ENCODE measurements at places on chromosomes 5 and 9. TPM values are rescaled to one million over a fixed set of nuclear protein-coding genes. Genes with fewer than 3 reads are reported as not detected.

DNA sequence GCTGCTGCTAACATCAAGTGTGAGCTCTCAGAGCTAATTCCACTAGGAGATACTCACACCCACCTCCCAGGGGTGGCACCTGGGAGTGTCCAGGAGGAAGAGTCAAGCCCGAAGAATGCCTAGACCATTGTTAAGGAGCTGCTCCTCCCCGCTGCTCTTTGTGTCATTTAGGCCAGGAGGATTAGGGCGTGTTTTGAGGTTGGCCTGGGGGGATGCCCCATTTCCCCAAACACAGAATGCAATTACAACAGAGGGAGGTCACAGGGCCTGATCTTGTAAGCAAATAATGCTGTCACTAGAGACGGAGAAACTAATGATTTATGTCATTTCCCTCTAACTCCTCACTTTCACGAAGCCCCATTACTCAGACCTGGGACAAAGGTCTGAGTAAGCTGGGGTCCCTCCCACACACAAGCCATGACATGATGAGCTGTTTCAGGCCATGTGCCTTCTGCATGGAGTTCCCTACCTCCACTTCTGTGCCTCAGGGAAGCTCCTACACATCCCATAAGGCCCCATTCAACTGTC lies 312.5 kb downstream of the ACTL7B start:
- no peak for DNase-seq

DNA sequence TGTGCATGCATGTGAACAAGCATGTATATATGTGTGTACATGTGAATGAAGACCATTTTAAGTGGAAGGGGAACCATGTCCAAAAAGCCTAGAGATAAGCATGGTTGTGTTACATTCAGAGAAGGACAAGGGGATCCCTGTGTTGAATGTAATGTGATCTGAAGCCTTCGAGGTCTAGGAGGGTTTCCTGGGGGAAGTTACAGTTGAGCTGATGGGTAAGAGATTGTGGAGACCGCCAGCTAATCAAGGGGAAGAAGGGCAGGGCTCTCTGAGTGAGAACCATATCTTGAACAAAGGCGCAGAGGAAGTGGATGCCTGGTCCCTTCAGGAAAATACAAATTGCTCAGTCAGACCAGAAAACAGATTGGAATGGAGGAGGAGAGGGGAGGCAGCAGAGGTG lies 45.5 kb upstream of the TNFSF15 start:
- no peak for DNase-seq

The CNOT8 gene
- total RNA-seq: 47.7 TPM

DNA sequence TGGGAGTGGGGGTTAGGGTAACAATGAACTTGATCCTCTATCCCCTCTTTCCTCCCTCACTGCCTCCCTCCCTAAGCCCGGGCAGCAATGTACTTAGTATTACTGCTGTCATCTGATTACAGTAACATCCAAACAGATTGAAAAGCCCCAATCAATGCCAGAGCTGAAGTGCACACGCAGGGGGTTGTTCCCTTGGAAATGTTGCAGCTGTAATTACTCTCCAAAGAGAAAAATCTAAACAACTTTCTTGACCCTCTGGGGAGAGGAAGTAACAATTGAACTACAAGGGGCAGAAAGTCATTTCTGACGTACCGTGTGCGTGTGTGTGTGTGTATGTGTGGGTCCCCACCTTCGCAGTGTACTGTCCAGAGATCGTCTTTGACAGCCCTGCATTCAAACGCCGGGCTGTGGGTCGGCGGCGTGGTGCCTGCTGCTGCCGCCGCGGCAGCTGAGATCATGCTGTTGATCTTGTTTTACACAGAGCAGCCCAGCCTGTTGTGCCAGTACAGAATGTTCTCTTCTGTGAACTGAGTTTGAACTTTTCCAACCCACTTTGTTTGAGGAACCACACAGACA lies 66.0 kb upstream of the KLF9 start:
- no peak for DNase-seq

The C5 gene
- total RNA-seq: 1.3 TPM

DNA sequence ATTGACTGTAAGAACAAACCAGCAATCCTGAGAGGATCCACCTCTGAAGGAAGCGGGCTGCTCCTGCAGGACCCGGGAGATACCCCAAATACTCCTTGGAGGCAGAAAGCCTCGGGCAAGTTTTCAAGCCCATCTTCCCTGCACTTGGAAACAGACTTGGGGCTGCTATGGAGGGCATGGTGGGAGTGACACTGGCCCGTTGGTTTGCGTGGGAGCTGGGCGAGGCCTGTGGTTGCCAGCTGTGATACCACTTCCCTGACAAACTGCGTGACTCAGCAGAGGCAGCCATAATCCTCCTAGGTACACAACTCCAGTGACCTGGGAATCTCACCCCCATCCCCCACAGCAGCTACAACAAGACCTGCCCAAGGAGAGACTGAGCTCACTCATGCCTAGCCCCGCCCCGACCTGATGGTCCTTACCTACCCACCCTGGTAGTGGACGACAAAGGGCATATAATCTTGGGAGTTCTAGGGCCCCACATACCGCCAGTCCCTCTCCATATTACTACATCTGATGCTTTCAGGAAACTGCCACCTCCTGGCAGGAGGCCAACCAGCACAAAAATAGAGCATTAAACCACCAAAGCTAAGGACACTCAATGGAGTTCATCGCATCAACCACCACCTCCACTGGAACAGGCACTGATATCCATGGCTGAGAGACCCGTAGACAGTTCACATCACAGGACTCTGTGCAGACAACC lies 38.1 kb upstream of the VLDLR start:
- DNase-seq: no peak

DNA sequence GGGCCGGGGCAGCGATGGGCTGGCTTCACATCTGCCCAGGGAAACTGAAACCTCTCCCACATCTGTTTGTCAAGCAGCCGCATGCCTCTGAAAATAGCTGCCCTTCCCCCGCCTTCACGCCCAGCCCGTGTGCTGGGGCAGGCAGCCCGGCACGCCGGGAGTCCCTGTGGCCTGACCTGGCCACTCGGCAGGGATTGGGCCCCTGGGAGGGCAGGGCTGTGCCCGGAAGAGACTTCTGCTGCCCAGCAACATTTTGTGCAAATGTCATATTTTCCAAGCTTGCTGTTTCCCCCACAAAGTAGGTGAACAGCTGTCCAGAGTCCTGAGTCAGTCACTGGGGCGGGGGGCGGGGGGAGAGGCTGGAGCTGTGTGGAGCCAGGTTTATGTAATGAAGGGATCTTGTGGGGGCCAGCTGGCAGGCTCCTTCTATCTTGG lies 8.2 kb downstream of the COL27A1 start:
- DNase-seq: no peak
